T47D (cell line): ENCODE measurements at places on chromosomes 1 and 21.

GRCh38 chr1:227541796-227542152 is 21.6 kb upstream of the ZNF678 start:
- DNase-seq = no peak

DNA sequence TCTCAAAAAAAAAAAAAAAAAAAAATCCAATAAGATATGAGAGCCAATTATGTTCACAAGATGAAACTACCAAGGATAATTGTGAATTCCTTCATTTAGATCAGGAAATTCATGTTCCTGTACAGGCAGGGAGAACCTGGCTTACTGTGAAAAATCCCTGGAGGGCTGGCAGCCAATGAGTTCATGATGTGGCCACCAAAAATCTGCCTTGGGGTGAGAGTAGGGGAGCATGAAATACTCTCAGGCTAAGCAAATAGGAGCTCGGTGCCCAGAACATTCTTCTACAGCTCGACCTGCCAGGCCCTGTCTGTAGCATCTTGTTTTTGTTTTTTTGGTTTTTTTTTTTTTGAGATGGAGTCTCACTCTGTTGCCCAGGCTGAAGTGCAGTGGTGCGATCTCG is 50.1 kb downstream of the PIK3CD start:
- DNase-seq = peak; percentile 35

DNA sequence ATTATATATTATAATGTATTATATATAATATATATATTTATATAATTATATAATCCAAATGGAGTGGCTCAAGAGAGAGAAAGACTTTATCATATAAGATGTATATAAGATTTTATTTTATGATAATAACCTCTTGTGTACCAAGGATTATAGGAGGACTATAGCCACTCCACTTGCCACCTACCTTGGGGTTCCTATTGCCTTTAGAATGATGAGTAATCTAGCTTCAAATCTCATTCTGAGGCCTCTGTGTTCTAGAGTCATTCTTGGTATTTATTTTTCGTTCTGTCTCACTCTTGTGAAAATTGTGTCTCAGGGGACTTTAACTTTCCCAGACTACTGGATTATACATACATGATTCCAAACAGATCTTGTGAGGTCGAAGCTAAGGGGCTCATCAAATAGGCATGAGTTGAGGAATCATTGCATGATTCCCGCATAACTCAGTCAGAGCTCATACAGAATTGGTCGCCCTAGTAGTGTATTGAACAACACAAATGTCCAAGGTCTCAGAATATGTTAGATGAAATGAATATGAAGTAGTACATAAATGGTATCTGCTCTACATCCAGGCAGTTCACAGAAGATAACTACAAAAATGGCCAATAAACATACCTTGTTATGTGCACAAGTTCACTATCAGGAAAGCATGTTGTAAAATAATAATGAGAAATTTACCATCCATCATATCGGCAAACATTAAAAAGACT is 159.5 kb upstream of the RNPC3 start:
- no peak for DNase-seq

GRCh38 chr1:171940368-171940767 is 99.1 kb downstream of the DNM3 start:
- no peak for DNase-seq

GRCh38 chr1:81802707-81803430 is 2.1 kb downstream of the ADGRL2 start:
- no peak for DNase-seq

- DNase-seq = no peak
Observed at GRCh38 chr21:34204481-34205439, 131.4 kb downstream of the MRPS6 start.

GRCh38 chr21:37837381-37837780 is 78.9 kb downstream of the KCNJ6 start:
- DNase-seq = no peak

DNA sequence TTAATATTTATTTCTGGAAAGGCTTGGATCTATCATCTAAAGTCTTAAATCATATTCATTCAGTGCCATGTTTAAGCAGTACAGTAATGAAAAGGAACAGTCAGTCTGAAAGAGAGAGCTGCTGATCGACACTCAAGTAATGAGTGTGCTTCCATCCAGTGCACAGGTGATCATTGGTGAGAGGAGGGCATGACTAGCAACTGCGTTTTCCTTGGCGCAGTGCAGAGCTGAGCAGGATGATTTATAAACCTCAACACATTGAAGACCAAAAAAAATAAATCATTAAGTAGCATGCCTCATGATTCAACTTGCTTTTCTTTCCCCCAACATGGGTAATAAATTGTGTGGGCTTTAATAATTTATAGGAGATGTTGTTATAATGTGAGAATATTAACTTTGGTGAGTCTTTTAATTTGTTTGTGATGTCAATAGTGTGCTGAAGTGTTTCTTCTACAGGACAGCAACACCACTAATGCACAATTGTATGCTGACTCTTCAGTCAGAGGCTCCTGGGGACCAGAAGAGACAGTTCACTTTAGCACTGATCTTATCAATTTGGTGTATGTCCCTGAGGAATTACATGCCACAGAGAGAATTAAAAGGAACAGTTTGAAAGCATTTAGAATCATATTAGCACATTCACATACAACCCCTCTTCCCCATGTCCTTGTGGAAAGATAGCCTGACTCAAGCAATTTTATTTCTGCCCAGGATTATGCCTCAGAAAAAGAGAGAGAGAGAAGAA is 199.7 kb upstream of the ADGRL2 start:
- no peak for DNase-seq

DNA sequence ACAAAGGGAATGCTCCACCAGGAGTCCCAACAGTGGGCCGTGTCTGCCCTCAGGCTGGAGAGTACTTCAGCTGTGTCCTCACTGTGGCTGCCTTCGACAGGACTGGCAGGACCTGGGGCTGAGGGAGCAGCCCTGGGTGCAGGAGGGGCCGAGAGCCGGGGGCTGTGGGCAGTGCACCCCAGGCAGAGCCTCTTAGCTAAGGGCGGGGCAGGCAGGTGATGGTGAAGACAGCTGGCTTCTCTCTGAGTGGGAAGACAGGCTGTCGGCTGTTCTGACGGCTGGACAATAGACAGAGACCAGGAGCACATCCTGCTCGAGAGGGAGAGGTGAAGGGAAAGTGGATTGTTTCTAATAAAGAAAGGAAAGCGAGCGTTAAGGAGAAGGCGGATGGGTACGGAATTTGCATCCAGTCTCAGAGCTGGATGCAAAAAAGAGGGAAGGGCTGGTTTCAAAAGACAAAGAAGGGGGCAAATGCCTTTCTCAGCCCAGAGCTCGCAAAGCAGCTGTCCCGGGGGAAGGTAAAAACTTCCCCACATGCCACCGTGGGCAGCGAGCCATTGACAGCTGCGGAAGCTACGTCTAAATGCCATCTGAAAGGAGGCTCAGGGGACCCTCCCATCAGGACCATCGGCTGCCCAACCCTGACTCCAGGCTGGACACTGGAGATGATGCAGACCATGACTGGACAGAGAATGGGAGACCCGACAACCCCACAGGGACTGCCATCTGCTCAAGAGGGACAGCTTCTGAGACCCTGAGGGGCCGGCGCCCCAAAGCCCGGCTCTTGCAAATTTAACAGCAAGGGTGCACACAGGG is 92.0 kb downstream of the STUM start:
- no peak for DNase-seq

- DNase-seq = peak; percentile 65
Observed at GRCh38 chr1:207659545-207660153, 14.7 kb downstream of the CR1L start.

GRCh38 chr1:3544040-3544977 is 67.0 kb downstream of the MEGF6 start:
- DNase-seq = no peak

DNA sequence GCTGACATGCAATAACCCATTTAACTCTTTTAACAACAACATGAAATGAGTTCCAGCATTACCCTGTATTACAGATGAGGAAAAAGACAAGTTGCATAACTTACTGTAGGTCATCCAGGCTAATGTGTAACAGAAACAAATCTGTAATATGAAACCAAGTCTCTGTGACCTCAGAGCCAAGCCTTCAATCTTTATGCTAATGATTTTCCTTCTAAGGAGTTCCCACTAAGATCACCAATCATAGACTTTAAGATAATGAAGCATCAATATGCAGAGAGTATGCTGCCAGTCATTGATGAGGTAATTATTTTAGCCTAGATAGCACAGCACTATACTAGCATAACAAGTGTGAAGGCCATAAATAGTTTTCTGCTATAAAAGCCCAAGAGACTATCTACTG is 35.6 kb upstream of the RNPC3 start:
- no peak for DNase-seq

DNA sequence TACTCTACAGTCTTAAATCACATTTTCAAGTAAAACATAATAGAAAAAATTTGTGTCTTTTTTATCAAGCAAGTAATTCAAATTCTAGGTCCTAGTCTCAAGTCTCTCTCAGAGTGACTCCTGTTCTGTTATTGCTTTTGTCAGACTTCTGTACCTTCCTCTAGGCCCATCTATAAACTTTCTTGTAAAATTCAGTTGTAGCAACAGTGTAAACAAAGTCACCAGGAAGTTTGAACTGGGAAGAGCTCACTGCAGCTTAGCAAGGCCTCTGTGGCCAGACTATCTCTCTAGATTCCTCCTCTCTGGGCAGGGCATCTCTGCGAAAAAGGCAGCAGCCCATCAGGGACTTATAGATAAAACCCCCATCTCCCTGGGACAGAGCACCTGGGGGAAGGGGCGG is 13.5 kb upstream of the ZNF678 start:
- no peak for DNase-seq

DNA sequence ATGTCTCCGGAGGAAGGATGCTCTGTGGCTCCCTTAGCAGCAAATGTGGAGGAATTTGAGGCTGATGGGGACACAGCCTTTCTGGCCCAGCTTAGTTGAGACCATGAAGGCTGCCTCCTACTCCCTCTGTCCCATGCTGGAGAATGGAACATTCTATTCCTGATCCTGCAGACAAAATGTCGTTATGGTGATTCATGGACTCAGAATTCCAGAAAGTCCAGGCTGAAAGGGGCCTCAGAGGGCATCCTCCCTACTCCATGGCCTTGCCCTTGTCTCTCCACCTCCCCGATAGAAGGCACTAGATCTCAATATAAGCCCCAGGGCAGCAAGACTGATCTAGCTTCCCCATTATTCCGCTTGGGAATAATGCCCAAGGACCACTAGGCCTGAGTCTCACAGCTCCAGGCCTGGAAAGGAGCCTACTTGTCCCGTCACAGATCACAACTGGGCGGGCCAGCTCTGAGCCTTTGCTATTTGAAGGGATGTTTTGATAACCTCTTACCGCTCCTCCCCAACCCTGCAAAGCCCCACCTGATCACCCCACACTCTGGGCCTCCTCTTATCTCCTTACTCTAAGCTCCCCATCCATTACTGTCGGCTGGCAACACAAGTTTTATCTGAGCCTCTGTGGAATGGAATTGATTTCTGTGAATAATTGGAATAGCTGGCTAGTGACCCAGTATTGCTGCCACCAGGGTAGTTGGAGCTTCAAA is 52.8 kb upstream of the TRABD2B start:
- no peak for DNase-seq

- no peak for DNase-seq
Observed at GRCh38 chr1:244102468-244102867, 51.4 kb downstream of the ZBTB18 start.

DNA sequence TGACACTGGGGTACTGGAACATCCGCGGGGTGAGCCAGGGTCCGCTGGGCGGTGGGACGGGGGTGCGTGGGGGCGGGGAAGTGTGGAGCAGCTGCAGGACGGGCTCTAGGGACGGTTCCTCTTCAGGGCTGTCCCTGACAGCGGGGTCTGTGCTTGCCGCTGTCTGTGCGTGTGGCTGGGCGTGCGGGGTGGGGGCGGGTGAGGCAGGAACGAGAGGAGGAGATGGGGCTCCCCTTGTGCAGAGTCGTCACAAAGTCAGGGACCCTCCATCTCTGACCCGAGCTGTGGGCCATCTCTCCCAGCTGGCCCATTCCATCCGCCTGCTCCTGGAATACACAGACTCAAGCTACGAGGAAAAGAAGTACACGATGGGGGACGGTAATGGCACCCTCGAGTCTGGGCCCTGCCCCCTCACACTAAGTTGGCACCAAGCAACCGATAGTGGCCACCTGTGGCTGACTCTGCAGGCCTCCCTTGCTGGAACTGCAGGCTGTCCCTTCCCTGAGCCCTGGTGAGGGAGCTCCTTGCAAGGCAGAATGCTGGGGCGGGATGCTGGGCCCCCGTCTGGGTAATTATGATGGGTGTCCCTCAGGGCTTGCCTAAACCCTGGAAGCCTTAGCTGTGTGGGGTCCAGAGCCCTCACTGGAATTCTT is 392 bp downstream of the GSTM2 start:
- no peak for DNase-seq

DNA sequence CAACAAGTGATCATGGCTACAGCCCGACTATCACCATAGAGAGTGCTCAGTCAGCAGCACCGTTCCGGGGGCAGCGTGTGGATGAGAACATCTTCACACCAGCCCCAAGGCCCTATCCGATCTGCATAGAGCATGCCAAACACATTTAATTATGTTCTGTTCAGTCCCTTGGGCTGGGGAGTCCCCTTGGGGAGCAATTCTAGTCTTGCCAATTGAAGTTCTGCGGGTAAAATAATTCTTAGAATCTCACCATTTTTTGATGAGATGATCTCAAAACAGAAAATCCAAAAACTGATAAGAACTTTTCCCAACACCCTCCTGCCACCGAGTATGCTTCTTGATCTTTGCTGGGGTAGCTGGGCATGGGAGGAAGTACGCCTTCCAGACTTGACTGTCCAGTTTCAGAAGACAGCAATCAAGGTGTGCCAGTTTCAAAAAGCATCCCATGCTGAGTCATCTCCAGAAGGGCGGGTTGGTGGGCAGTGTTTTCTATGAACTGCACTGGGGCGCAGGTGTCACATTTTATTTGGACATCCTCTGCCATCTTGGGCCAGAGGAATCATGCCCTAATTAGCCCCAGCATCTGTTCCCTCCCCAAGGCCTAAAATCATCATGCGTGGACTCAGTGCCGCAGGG is 20.8 kb upstream of the PTPRF start:
- no peak for DNase-seq

- DNase-seq = no peak
Observed at GRCh38 chr1:40258445-40258769, 371 bp downstream of the ZMPSTE24 start.

GRCh38 chr1:221712198-221712684 is 29.6 kb downstream of the DUSP10 start:
- no peak for DNase-seq

GRCh38 chr1:54245501-54245900 is 45.5 kb downstream of the MRPL37 start:
- DNase-seq = no peak

GRCh38 chr1:36161641-36162531 is 5.9 kb downstream of the MAP7D1 start:
- DNase-seq = peak; percentile 25

DNA sequence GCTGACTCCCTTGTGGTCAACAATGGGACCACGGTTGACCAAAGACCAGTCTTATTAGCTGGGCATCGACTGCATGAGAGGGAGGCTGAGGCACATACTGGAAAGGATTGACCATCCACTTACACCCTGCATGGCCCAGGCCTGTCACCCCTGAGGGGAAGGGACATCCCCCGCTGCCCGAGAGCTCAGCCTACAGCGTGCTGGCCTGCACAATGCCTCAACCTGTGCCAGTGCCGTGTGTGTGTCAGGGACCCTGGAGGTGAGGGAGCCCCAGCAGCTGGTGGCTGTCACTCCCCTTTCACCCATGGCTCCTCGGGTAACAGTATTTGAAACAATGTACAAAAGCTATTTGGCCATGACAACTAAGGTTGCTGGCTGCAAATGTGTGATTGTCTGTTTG is 67.3 kb downstream of the SLC35F3 start:
- no peak for DNase-seq
